ENCODE measurements at places on chromosomes 2 and 18.

DNA sequence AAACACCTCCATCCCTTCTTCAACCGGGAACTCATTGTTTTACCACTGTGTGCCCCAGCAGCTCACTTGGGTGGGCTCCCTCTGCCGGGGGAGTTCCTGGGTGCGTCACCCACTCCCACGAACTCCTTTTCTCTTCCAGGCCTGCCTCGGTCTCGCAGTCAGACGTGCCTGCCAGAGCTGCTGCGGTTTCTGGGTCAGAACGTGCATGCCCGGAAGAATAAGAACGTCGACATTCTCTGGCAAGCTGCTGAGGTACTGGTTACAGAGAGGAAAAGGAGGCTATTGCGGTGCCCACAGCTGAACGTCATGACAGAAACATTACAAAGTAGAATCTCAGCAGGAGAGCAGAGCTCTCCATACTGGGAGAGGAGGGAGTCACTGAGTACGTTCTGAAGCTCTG is 35.6 kb downstream of the COA5 start:
- DNase-seq = no peak

- DNase-seq = no peak
These were observed 301.6 kb upstream of the FBXO11 start for GRCh38 chr2:48207851-48208250.

GRCh38 chr18:61887838-61888237 is 5.0 kb downstream of the RNF152 start:
- no peak for DNase-seq

DNA sequence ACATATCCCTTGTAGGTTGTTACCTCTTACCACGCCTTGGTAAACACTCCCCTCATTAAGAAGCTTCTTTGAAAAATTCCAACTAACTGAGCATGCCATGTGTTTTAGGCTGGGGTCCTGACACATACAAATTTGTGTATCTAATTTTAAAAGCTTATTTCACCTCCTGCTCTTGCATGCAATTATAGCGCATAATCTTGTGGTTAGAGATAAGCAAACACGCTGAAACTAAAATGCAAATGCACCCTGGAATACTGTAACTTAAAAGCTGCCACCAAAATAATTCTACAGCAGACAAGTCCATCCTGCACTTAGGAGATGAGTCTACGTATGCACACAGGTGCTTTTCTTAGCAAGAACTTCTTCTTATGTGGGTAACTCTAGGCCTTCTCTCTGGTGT is 990.2 kb downstream of the TSN start:
- DNase-seq = no peak

- DNase-seq = no peak
These were observed 78.9 kb upstream of the B3GNT2 start for GRCh38 chr2:62116983-62117382.

DNA sequence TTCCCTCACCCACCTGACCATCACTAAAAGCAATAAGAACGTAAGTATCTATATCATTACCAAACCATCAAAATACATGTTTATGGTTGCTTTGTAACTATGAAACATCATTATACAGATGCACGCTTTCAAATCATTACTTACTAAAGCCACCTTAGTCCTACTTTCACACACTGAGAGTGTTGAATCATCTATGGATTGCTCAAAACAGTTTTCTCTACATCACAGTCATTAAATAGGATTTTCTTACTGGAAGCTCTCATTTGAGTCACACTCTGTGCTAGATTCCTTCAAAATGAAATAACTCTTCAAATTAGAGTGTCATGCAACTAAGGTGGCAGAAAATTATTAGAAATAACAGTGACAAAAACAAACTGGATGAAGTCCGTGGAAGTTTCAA is 878.4 kb downstream of the CPS1 start:
- no peak for DNase-seq

DNA sequence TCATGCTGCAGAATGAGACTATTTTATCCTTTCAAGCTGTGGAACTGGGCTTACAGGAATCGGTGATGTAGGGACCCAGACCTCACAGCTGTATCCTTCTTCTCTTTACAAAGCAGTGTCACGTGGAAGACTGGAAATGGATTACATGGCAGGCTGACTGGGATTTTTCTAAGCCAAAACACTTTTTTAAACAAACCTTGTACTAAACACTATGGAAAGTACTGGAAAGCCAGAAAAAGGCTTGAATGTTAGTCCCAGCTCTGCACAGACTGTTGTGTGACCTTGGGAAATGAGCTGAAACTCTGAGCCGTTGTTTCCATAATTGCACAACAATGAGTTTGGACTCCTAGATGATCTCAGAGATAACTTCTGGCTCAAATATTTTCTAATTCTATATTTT is 7.6 kb upstream of the ADAM23 start:
- no peak for DNase-seq

DNA sequence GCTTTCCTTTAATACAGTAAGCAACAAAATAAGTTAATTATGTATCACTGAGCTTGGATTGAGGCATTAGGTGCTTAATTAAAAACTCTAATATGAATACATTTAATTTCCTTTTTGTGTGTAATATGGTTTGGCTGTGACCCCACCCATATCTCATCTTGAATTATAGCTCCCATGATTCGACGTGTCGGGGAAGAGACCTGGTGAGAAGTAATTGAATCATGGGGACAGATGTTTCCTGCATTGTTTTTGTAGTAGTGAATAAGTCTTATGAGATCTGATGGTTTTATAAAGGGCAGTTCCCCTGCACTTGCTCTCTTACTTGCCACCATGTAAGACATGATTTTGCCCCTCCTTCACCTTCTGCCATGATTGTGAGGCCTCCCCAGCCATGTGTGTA is 325.4 kb upstream of the CDH7 start:
- DNase-seq = no peak

DNA sequence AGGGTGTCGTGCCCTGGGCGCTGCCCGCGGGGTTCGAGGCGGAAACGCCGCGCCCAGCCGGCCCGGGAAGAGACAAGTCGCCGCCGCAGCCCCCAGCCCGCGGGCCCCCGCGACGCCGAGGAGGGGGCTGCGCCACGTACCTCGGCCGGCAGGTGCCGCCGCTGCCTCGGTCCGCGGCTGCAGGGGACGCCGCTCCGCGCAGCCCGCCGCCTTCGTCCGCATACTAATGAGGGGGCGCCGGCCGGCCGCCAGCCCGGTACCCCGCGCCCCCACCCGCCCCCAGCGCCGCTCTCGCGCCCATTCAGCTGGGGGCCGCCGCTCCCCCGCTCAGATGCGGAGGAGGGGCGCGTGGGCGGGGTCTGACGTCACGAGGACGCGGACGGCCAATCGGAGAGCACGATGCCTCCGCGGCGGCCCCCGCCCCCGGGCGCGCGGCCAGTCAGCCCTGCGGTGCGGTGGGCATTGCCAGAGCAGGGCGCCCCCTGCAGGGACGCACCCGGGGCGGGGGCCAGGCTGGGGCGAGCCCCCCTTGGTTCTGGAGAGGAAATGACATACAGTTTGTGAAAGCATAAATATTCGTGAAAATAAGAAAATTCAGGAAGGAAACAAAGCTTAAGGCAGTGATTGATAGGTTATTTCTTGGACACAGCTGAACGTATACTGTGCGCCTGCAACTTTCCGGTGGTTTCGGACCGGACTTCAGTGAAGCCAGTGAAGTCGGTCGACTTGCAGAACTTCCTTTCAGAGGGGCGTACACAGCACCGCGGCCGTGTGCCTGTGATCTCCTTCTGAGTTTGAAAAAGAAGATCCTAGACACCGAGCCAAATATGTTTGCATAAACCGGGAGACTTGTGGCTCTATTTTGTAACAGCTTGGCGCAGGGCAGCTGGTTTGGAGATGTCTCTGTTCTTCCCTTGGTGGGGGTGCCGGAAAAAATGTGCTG is at the start of gene ST3GAL5:
Gene ST3GAL5, minus strand, starts transcription at position 307 of the 943 bp plus-strand sequence. Its CDS starts 85 bp downstream, at position 222.
- peak; percentile 32 for DNase-seq

Data from NCI-H2107 (cell line).